ENCODE measurements at places on chromosomes 3 and 15.

DNA sequence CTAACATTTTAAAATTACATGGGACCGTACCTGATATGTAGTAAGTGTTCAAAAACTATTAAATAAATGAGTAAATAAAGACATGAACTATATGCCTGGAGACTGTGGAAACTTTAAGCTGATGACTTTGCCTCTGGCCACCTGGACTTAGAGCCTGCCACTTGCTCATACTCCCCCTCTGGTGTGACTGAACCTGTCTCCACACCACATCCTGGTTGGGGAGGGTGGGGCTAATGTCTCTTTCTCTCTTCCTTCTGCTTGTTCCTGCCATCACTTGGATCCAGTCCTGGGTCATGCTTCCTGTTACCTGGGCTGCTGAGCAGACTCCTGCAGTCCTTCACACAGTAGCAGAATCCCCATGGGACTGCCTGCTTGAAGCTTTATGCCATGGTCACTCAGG is 8.2 kb upstream of the TMEM158 start:
- DNase-seq: no peak

DNA sequence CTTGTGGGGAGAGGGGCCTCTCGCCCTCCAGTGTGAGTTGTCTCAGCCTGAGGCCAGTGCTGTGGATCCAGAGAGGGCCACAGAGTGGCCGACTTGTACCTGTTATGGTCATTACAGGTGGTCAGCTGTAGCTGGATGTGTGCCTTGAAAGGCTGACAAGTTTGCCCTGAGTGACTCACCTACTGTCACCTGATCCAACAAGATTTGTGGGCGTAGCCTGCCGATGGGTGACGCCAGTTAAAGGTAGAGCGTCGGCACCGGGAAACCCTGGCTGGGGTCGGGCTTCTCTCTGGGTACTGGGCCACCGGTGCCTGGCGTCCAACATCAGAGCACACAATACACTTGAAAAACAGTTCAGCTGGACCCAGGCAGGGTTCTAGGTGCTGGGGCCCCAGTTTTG is 2.8 kb upstream of the ISG20 start:
- DNase-seq: no peak

GRCh38 chr15:36414670-36415069 is 164.8 kb upstream of the CDIN1 start:
- DNase-seq: no peak

DNA sequence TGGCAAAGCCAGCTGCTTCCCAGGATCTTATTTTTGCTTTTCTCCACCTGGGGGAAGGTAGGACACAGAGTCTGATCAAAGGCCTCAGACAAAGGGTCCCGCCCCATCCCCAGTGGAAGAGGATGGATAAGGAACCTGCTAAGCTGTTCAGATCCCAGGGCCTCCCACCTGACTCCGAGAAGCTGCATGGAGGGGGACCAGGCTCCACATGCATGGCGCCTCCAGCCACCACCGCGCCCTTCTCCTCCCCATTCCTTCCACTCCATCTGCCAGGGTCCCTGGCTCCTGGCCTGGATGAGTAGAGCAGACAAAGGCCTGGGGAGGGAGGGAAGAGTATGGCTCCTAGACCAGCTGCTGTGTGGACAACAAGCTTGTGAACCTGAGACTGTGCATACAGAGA is 20.0 kb upstream of the CRABP1 start:
- no peak for DNase-seq

DNA sequence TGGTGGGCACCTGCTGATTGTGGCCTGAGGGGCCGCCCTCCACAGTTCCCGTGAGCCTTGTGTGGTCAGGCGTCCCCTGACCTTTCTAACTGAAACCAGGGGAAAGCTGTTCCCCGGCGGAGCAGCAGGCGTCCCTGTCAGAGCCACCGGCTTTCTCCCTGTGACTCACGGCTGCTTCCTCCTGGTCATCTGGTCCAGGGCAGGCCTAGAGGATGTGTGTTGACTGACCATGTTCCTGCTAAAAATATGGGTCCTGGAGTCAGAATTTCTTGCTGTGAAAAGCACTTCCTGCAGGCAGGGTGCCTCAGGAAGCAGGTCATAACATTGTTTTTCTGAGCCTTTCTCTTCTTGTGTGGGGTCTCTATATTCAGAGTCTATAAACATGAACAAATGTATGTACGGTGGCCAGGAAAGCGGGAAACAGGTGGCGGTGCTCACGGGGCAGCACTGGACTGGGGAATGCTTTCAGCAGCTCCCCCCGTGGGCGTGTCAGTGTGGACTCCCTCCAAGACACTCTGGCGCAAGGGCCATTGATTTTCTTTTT is 38.4 kb upstream of the CGNL1 start:
- no peak for DNase-seq

GRCh38 chr3:31504230-31504629 is 28.5 kb upstream of the STT3B start:
- DNase-seq: no peak

DNA sequence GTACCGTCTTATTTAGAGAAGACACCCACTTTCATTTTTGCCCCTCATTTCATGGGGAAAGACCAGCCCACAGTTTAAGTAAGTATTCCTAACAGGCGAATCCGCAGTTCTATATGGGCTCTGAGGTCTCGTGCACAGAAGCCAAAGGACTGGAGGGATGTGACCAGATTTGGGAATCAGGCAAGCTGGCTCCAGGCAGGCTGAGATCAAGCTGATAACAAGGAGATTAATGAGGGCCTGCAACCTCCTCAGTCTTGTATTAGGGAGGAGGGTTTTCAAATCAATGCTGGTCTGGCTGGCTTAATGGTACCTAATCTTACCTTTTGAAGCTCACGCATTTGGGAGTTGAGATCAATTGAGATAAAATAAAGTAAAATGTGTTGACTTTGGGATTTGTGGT is 15.3 kb downstream of the ST8SIA2 start:
- no peak for DNase-seq
